ENCODE measurements at places on chromosomes 7 and 10. TPM values are rescaled to one million over a fixed set of nuclear protein-coding genes. Genes with fewer than 3 reads are reported as not detected.

PTN gene
- 10.3 TPM for total RNA-seq

ALOX5 gene
- 36.8 TPM for total RNA-seq

BCL7B gene
- 80.1 TPM for total RNA-seq

SMO gene
- total RNA-seq: 6.9 TPM

GPR85 gene
- total RNA-seq: 1.1 TPM

GIMAP8 gene
- 22.0 TPM for total RNA-seq

CCDC136 gene
- 6.8 TPM for total RNA-seq

PDSS1 gene
- total RNA-seq: 7.5 TPM

FFAR4 gene
- 2.3 TPM for total RNA-seq

PDZD7 gene
- 0.55 TPM for total RNA-seq

ITGB8 gene
- total RNA-seq: 6.1 TPM

GPER1 gene
- 8.1 TPM for total RNA-seq

TTYH3 gene
- 107 TPM for total RNA-seq

SLC12A9 gene
- 21.7 TPM for total RNA-seq

TFEC gene
- 12.7 TPM for total RNA-seq

CTAGE4 gene
- total RNA-seq: 0.58 TPM

SH3PXD2A gene
- total RNA-seq: 51.3 TPM

IMPDH1 gene
- 146 TPM for total RNA-seq

KLF14 gene
- 2.9 TPM for total RNA-seq

AKR1E2 gene
- total RNA-seq: 9.2 TPM

SRPK2 gene
- 42.5 TPM for total RNA-seq

CYTH3 gene
- total RNA-seq: 36.1 TPM

AGR2 gene
- total RNA-seq: 0.29 TPM

ANKRD61 gene
- total RNA-seq: 0.45 TPM

NXPH1 gene
- not detected for total RNA-seq

WAC gene
- 107 TPM for total RNA-seq

SPRN gene
- not detected for total RNA-seq

CYP3A4 gene
- total RNA-seq: 0.26 TPM

CHAT gene
- total RNA-seq: not detected

SERPINE1 gene
- 130 TPM for total RNA-seq

KAT6B gene
- 28.8 TPM for total RNA-seq
